T-helper 9 cell (primary cell): ENCODE measurements at places on chromosomes 2 and 18.
A peak's percentile ranks its signal among the peaks of the same experiment; 100 is the strongest.

DNA sequence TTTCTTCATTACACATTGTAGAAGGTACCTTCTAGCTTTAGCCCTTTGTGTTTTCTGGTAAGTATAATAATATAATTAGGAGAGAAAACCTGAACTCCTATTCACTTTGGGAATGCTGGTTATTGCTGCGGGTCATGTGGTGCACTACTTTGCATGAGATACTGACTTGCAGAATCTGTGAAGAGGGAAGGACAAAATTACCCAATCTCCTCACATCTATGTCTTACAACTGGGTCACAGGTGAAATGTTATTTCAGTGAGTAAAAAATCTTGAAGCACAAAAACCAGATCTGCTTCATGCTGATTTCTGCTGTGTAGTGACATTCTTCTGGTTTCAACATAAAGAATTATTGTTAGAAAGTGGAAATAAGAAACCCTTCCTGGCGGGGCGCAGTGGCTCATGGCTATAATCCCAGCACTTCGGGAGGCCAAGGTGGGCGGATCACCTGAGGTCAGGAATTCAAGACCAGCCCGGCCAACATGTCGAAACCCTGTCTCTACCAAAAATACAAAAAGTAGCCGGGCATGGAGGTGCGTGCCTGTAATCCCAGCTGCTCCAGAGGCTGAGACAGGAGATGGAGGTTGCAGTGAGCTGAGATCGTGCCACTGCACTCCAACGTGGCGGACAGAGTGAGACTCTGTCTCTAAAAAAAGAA, 211.0 kb upstream of the REG3G start:
- DNase-seq: no peak

DNA sequence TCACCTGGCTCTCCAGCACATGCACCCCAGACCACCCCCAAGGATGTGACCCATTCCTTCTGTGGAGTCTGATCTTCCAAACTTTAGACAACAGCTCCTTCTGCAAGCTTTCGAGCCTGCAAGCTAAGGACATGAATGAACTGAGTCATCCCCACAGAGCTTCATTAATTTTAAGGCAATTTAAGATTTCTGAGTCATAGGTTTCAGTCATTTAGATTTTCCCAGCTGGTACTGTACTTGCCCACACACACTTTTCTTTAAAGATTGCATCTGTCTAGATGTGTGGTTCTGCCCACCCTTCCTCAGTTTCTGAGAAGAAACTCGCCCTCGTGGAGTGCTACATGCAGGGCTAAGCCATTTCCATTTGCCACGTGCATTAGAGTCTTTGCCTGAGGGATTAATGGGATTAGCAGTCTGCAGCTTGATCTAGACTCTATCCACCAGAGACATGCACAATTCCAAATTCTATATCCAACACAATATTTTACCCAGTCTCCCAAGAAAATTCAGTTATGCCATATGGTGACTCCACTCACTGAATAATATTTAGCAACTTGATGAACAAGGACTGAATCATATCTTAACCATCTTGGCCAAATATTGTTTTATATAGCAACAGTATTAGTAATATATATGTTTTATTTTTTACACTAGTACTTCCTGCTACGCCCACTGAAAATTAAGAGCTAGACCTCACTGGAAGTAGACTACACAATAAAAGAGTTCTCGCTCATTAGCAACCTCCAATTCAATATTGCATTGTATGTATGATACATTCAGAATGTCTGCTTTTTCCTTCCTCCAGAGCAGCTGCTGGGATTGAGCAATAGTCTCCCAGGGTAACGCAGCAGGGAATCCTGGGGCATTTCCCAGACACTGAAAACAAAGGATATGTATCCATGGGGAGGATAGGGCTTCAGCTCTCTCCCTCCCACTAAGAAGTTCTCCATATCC, 14.3 kb upstream of the TRIB2 start:
- DNase-seq: no peak

- DNase-seq: no peak
Observed at GRCh38 chr18:73975266-73975665, 172.4 kb downstream of the FBXO15 start.

DNA sequence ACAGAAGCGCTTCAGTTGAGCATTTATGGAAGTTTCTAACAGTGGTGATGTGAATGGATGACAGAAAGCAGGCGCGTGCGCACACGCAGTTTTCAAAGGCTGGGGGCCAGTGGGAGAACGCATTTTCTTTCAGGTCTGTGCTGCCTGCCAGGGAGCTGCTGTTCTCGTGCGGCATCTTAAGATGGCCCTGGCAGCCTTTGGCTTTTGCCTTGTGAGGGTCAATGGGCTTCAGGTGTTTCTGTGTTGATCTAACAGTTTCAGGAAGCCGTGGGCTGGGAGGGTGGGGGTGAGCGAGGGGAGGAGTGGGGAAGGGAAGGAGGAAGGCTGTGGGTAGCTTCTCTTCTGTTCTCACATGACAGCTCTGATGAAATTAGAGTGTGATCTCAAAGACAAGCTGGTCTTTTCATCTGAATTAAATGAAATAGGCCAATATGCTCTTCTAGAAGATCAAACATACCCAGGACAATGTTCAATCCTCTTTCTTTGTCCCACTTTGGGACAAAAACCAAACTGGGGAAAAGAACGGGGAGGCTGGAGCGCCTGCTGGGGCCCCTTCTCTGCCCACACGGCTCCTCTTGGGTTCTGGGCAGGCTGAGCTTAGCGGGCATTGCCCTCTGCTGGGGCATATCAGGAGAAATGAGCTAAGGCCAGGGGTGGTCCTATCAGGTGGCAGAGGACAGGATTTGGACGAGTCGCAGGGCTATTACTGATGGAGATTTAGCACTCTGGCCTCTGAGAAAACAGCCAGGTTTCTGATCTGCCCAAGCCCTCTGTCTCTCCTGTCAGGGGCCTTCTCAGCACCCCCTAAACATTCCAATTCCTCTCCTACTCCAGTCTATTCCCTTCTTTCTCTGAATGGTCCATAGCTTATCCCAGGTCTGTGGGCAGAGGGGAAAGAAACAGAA, 126.2 kb upstream of the LGALSL start:
- peak; percentile 15 for DNase-seq

DNA sequence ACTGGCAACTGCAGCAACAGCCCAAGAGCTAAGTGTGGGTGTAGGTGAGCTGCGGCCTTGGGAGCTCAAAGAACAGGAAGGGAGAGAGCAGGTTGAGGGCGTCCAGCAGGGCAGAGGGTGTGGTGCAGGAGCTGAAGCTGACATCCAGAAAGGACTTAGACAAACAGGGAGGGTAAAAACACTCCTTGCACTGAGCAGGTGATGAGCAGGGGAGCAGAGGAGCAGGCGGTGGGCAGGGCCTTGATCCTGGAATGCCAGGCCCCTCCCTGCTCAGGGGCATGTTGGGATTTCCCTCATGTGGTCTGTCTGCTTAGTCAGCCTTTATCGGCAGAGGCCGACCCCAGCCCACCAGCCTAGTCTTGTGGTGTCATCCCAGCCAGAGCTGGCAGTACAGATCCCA, 63.6 kb downstream of the VSNL1 start:
- DNase-seq: no peak

GRCh38 chr2:54459037-54459441, 2.9 kb downstream of the SPTBN1 start:
- no peak for DNase-seq

- no peak for DNase-seq
Observed at GRCh38 chr2:225070811-225071210, 28.5 kb upstream of the DOCK10 start.

- no peak for DNase-seq
Observed at GRCh38 chr2:17790536-17790935, 25.7 kb upstream of the MSGN1 start.

DNA sequence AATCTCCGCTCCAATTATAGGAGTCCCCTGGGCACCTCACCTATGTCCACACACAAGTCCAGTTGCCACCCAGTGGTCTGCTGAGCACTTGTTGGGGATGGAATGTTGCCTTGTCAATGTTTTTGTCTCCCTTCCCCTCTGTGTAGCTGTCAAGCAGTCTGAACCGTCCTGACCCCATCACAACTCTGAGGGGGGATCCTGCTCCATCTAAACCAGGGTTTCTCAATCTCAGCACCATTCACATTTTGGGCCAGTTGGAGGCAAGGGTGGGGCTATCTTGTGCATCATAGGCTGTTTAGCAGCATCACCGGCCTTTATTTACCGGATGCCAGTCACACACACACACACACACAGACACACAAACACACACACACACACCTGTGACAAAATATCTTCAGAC, 53.0 kb downstream of the CYP26B1 start:
- no peak for DNase-seq

- peak; percentile 33 for DNase-seq
Observed at GRCh38 chr2:96913398-96914202, 43.7 kb upstream of the SEMA4C start.

DNA sequence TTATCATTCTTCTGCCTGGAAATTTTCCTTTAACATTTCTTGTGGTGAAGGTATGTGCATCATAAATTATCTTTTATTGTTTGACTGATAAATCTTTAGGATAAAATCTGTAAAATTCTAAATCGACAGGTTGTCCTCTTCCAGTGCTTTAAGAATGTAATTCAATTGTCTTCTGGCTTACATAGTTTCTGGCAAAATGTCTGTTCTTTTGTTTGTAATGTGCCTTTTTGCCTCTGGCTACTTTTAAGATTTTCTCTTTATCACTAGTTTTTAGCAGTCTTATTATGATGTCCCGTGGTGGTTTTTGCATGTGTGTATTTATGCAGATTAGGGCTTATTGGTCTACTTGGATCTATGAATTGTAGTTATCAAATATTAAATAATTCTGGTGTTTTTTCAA, 203.6 kb upstream of the COPS8 start:
- no peak for DNase-seq

GRCh38 chr18:40120796-40121391, 1834.1 kb upstream of the PIK3C3 start:
- no peak for DNase-seq

- no peak for DNase-seq
Observed at GRCh38 chr2:46332686-46333281, 35.6 kb downstream of the EPAS1 start.

DNA sequence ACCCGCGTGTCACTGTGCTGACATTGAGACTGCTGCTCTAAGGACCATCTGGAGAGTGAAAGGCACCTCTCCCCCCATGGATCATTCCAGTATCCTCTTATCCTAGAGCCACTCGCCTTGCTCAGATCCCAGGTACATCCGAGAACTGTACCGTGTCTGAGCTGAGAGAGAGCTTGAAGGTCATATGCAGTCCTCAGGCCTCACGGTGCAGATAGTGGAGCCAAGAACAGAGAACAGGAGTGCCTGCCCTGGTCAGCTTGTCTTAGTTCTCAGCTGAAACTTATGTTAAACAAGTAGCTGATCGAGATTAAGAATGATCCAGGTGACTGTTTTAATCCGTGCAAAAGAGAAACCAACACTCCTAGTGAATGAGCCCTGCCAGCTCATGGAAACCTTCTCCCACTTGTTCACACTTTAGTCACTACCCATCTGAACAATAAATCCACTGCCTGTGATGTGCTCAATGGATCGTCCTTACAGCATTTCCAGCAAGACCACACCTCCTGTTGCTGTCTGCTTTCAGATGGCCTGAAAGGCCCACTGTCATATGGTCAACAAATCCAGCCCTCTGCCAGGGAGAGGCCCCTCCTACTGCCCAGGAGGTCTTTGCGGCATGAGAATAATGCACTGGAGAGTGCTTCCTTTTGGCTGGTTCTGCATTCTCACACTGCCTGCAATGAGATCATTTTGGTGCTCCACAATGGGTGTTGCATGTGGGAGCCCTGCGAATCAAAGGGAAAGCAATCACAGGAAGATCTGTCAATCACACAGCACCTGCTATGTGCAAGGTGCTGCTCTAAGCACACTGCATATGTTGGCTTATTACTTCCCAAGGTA, 43.7 kb upstream of the APCDD1 start:
- DNase-seq: no peak
